Hematopoietic multipotent progenitor cell treated with erythropoietin and hydrocortisone succinate and interleukin-3 and kit ligand, for 4 days (in vitro differentiated cells): ENCODE measurements at places on chromosomes 2 and 18.
A peak's percentile ranks its signal among the peaks of the same experiment; 100 is the strongest.

DNA sequence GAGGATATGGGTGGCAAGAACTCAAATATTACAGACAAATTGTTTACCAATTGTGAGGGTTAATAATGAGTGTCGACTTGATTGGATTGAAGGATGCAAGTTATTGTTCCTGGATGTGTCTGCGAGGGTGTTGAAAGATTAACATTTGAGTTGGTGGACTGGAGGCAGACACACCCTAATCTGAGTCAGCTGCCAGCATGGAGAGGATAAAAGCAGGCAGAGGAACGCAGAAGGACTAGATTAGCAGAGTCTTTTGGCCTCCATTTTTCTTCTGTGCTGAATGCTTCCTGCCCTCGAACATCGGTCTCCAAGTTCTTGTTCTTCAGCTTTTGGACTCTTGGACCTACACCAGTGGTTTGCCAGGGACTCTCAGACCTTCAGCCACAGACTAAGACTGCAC, 1503.7 kb downstream of the LRP1B start:
- no peak for DNase-seq

- DNase-seq: no peak
These were observed 39.1 kb downstream of the SRBD1 start for GRCh38 chr2:45571940-45572339.

DNA sequence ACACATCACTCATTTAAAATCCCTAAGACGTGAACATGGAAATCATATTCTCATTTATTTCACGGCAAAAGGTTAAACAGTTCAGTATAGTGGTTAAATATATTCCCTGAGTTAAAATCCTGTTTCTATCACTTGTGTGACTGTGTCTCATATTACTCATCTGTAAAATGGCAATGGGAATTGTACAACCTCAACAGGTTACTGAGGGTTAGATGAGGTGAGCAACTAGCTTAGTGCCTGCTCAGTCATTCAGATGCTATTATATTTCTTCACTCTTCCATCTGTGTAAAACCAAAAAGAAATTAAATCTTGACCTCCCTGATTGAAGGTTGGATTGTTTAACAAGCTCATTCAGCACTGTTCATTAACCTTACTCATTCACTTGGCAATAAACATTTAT, 212.4 kb upstream of the STK17B start:
- no peak for DNase-seq

GRCh38 chr2:3203497-3204019, 174.1 kb downstream of the EIPR1 start:
- DNase-seq: no peak

- no peak for DNase-seq
These were observed 31.2 kb upstream of the TBR1 start for GRCh38 chr2:161384864-161385263.

GRCh38 chr2:67792191-67792590, 270.6 kb downstream of the C1D start:
- no peak for DNase-seq

DNA sequence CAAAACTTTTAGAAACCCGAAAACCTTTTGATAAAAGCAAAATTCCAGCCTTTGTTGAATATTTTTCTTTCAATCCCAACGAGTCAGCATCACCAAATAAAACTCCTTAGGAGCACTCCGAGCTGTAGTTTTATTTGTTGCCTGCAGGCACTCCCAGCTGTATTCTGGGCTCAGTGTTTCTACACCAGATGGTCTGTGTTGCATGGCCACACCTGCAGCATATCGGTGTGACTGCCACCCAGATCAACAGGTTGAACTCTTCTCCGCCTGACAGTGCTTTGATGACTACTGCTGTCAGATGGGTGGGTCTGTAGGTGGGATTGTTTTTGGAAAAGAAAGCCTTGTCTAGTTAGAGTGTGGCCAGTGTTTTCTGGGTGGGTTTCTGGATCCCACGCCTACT, 32.7 kb downstream of the APCDD1 start:
- DNase-seq: no peak

- no peak for DNase-seq
These were observed 487.2 kb downstream of the BCL11A start for GRCh38 chr2:60066096-60066839.

- DNase-seq: no peak
These were observed 77.8 kb downstream of the FAM161A start for GRCh38 chr2:61775956-61776570.

GRCh38 chr2:224691563-224691962, 24.6 kb downstream of the CCDC195 start:
- DNase-seq: no peak

DNA sequence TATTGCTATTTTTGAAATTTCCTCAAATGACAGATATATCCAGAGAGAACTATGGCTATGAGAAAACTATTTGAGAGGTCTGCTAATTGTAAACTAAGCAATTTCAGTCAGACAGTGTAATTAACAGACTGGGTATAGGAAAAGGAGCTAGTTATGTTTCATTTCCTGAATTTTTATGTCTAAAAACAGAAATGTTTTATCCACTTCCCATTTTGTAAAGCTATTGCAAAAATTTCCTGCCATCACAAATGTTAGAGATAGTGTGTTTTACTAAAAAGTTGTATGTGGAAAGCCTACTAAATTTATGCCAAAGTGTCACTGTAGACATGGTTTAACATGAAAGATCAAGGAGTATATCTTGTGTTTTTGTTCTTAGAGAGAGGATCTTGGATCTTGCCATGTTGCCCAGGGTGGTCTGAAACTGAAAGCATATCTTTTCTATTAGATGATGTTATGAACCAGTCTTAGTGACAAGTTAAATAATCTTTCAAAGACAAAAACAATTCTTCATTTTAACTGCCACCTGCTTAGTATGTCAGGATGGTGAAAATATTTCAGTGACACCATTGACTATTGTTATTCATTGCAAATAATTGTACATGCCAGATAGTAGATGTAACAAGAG, 40.5 kb upstream of the ITPRID2 start:
- DNase-seq: peak; percentile 28

DNA sequence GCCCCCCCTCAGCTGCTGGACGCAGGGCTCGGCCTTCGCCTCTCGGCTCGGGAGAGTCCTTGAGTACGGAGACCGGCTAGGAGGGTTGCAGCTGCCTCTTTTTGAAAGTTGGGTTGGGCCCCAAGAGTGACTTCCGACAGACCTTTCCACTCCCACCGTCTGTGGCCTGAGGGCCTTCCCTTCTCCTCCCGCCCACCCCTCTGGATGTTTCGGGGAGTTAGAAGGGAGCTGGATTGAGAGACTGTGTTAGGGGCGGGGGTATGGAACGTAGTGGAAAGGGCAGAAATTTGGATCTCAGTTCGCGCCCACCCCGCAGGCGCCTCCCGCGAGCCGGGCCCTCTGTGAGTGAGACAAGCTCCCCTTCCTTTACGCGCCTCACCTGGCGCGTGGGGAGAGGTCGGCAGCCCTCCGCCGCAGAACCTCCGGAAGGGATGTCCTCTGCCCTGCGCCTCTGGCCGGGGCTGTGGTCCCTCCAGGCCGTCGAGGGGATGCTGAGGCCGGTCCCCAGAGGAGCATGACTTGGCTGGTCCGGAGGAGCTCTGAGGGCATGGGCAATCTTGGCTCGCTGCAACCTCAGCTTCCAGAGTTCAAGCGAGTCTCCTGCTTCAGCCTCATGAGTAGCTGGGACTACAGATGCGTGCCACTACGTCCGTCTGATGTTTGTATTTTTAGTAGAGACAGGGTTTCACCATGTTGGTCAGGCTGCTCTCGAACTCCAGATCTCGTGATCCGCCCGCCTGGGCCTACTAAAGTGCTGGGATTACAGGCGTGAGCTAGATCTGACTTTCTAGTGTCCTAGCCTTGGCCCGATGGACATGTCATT, 15.9 kb downstream of the C2orf74 start:
- DNase-seq: peak; percentile 69

DNA sequence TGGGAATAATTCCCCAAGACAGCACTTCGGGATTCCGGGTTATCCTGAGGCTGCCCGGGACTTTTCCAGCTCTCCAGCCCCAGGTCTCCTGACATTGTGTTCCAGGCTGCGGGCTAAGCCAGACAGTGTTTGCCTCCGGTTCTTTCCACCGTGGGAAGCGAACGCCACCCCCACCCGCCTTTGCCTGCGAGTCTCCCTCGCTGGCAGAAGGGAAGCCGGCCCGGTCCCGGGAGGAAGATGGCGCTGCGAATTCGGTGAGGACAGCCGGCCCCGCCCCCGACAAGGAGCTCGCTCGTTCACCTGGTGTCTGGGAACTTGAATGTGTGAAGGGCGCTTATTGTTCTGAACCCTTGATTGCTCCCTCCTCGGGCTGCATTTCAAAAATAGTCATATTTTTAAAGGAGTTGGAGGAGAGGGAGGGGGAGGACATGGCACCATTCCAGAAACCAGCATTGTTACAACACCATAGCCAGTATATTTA, 2.9 kb downstream of the LRATD1 start:
- DNase-seq: no peak

GRCh38 chr2:9990736-9991135, 39.2 kb downstream of the GRHL1 start:
- DNase-seq: no peak

GRCh38 chr2:105640246-105640645, 104.5 kb upstream of the NCK2 start:
- DNase-seq: no peak

DNA sequence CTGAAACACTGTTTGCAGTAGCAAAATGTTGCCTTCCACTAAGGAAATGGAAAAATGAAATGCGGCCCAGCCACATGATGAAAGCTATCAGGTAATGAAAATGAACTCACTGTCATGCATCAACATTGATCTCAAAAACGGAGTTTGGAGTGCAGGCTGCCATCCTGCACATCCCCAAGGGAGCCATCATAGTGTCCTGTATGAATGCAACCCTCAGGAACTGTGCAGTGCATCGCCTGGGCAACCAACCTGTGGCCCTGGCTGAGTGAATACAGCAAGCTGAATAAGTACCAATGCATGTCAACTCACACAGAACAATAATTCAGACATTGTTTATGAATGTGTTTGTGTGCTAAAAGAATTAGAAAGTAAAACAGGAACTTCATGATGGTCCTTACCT, 23.1 kb upstream of the TXNDC2 start:
- DNase-seq: no peak

DNA sequence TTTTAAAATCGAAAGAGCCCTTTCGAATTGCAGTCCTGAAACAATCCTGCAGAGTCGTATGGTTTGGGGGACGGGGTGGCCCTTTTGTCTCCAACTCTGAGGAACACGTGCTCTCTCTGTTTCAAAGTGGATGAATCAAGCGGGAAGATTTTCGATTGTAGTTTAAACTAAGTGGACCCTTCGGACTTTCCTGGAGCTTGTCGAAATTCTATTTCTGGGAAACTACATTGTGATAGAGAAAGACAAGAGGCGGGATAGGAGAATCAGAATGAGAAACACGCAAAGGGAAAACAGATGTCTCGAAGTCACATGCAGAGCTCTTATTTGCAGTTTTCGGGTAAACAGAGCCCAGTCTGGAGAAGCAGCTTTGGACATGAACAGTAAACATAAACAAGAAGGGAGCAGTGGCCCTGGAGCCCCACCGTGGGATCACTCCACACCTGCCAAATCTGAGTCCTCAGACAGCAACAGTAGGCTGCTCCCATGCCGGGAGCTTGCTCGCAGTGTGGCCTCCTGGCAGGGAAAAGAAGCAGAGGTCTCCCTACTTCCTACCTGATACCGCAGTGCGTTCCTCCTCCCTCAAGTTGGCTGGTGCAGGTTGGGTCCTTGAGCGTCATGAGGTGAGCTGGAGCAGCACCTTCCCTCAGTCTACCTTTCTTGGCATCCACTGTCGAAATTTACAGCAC, 202.4 kb downstream of the SLC4A3 start:
- no peak for DNase-seq

GRCh38 chr2:182558564-182558963, 131.7 kb upstream of the PDE1A start:
- DNase-seq: no peak

DNA sequence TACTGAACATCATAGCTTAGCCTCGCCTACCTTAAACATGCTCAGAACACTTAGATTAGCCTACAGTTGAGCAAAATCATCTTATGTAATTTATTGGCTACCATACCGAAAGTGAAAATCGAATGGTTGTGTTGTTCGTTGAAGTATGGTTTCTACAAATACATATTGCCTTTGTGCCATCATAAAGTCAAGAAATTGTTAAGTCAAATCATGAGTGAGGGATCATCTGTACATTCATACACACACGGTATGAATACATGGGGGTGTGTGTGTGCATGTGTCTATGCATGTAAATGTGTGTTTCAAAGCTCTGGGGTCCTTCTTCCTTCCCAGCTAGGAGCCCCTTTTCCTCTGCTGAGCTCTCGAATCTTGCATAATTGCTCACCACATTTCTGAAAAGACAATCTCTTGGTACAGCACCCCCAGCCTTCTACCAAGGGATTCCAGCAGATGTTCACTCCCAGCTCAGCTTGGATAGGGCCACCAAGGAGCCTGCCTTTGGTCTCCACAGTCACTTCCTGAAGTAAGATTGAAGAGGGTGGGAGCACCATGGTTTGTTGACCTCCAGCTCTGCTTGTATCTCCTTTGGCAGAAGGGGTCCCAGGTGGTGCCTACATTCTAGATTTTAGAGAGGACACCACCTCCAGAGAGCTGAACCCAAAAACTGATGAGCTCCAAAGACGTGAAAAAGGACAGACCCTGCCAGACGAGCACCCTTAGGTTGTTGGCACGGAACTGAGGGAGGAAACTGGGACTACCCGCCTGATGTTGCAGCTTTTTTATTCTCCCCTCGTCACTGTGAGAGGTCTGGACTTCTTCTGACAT, 33.2 kb upstream of the CYP1B1 start:
- no peak for DNase-seq

- DNase-seq: no peak
These were observed 44.7 kb upstream of the SLC1A4 start for GRCh38 chr2:64944484-64944883.

DNA sequence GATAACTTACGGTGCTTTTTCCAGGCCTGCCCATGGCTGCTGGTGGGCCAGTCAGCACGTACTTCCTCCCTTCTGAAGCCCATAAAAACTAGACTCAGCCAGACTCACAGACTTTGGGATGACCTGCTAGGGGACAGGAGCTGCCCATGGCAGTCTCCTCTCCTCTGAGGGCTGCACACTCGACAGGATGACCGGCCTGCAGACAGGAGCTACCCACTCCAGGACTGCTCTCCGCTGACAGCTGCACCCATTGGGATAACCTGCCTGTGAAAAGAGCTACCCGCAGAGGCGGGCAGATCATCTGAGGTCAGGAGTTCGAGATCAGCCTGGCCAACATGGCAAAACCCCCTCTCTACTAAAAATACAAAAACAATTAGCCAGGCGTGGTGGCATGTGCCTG, 75.4 kb downstream of the EPB41L3 start:
- no peak for DNase-seq

- no peak for DNase-seq
These were observed 21.4 kb downstream of the HADHA start for GRCh38 chr2:26223018-26223417.

DNA sequence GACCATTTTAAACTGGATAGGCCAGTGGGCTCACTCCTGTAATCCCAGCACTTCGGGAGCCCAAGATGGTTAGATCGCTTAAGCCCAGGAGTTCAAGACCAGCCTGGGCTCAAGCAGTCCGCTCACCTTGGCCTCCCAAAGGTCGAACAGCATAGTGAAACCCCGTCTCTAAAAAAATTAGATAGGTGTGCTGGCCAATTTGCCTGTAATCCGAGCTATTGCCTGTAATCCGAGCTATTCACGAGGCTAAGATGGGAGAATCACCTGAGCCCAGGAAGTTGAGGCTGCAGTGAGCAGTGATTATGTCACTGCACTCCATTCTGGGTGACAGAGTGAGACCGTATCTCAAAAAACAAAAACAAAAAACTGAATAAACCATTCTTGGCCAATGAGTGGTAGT, 52.6 kb upstream of the EMILIN2 start:
- no peak for DNase-seq

GRCh38 chr2:206887745-206888144, 51.6 kb upstream of the CPO start:
- DNase-seq: no peak
